ENCODE measurements at places on chromosomes 2 and 18. TPM values are rescaled to one million over a fixed set of nuclear protein-coding genes. Genes with fewer than 3 reads are reported as not detected.

ZAP70 gene
- total RNA-seq, result 1.2 TPM

MRPL44 gene
- 29.2 TPM for total RNA-seq

HAAO gene
- total RNA-seq, result 9.4 TPM

ACYP2 gene
- total RNA-seq, result 10.1 TPM

DSC2 gene
- total RNA-seq, result 352 TPM

DNA sequence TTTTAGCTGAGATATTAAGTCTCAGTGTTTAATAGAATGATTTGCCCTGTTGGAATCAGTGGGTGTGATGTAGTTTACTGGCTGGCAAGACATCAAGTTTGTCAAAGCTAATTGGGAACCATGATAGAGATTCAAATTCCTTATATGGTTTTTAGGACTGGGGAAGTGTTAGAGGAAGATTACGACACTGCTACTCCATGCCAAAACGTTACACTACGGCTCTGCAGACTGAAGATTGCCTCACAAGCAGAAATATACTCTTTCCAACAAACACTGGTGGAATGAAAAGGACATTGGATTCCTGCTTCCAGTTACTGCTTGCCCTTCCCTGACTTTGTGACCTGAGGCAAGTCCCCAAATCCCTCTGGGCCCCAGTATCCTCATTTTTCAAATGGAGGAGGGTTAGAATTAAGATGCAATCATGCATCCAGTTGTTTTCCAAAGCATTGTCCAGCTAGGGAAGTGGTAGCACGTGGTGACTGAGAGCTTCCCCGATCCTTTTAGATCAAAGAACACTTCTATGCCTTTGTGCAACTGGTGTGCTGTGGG, 147.6 kb downstream of the CDC42EP3 start:
- no peak for DNase-seq
- H3K4me3 ChIP-seq, result no peak overlapping the region
- no peaks in the 10 kb centered on the region for H3K36me3 ChIP-seq

- peaks cover 27% of the 10 kb centered on the region for H3K4me1 ChIP-seq
- no peak overlapping the region for H3K27ac ChIP-seq
- DNase-seq, result no peak
- H3K27me3 ChIP-seq, result no peaks in the 10 kb centered on the region
These were observed 648.5 kb downstream of the IRS1 start for GRCh38 chr2:226151157-226151556.

DNA sequence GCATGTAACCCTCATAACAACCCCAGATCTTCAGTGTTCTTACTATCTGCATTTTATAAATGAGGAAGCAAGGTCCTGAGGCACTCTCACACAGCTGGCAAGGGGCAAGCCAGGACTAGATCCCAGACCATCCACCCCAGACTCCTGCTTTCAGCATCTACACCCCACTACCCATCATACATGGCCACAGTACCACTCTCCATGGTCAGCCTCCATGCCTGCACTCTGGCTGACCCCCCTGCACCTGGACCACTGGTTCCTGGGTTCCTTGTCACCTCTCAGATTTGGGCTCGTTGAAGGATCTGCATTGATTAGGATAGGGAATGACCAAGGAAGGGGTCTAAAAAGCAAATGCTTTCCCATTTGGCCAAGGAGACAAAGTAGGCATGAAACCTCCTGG, 36.0 kb upstream of the TEX51 start:
- peaks cover 5% of the 10 kb centered on the region for H3K4me1 ChIP-seq
- no peaks in the 10 kb centered on the region for H3K36me3 ChIP-seq
- H3K27me3 ChIP-seq, result peaks cover 8% of the 10 kb centered on the region
- H3K27ac ChIP-seq, result no peak overlapping the region

GRCh38 chr2:201574766-201575165, 68.5 kb downstream of the TMEM237 start:
- no peak overlapping the region for H3K27ac ChIP-seq
- H3K4me1 ChIP-seq, result no peaks in the 10 kb centered on the region
- peaks cover 3% of the 10 kb centered on the region for H3K27me3 ChIP-seq

- H3K27ac ChIP-seq, result no peak overlapping the region
- H3K4me3 ChIP-seq, result no peak overlapping the region
- H3K36me3 ChIP-seq, result peaks cover 40% of the 10 kb centered on the region
- no peaks in the 10 kb centered on the region for H3K4me1 ChIP-seq
These were observed 13.0 kb downstream of the MCM6 start for GRCh38 chr2:135863233-135863632.

GRCh38 chr2:208033701-208034502, 8.6 kb upstream of the PLEKHM3 start:
- no peaks in the 10 kb centered on the region for H3K36me3 ChIP-seq
- peaks cover 3% of the 10 kb centered on the region for H3K27me3 ChIP-seq
- H3K4me3 ChIP-seq, result no peak overlapping the region
- peaks cover 3% of the 10 kb centered on the region for H3K4me1 ChIP-seq

DNA sequence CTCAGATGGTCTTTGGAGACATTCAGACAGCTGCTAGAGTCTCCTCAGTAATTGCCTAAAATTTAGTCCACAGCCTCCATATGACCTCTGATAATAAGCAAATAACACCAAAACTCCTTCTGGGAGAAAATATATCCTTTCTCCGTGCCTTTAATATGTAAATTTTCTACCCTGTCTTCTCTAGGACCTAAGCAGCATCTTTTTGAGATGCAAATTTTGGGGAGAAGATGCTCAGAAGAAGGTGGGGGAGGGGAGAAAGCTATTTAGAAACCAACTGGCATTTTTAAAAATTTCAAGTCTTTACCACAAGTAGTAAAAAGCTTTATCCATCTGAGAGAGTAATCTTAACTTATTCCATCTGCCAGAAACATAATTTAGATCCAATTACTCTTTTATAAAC, 120.4 kb upstream of the MSH6 start:
- H3K27ac ChIP-seq, result peak overlapping the region; percentile 69
- no peaks in the 10 kb centered on the region for H3K36me3 ChIP-seq
- DNase-seq, result no peak
- H3K27me3 ChIP-seq, result no peaks in the 10 kb centered on the region
- peaks cover 13% of the 10 kb centered on the region for H3K4me1 ChIP-seq
- no peak overlapping the region for H3K4me3 ChIP-seq
